ENCODE measurements at places on chromosomes 4 and X.
A peak's percentile ranks its signal among the peaks of the same experiment; 100 is the strongest.

DNA sequence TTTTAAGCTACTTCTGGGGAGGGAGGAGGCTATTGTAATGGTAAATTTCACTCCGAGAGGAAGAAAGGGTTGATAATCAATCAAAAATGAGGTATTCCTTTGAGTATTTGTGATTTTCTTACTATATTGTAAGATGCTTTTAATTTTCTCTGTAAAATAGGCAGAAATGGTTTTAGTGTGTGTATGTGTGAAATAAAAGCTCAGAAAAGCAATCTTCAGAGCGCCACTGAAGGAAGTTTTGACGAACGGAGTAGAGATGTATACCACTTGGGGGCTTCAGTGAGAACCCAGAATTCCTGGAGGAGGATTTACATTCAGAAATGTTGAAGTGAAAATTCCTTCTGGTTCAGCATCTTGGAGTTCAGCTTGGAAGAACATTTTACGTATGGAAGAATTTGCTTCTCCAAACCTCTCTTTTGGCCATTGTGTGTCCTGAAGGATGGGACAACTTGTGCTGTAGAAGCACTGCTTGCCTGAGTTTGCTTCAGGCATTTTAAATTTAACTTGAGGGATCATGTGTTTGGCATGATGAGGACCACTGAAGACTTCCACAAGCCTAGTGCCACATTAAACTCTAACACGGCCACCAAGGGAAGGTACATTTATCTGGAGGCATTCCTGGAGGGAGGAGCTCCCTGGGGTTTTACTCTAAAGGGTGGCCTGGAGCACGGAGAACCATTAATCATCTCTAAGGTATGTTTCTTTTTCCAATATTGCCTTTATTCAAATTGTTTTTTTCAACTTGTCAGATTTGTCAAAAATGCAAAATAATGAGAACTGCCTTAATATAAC, 695 bp downstream of the SHROOM3 start:
- no peak for DNase-seq

DNA sequence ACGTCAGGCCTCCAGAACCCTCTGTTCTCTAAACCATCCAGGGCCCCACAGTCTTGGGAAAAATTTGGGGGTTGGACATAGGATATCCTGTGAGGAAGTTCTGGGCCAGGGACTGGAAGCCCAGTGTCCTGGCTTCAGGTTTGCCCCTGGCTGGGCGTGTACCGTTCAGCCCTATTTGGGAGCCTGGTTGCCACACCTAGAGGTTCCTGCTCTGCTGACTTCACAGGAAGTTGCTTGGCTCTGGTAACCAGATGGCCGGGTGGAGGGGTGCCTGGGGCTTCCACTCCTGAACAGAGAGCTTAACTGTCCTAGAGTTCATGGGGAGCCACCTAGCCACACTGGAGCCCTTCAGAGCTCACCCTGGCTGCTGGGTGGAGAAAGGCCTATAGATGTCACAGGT, 1.1 kb downstream of the TAFAZZIN start:
- no peak for DNase-seq

DNA sequence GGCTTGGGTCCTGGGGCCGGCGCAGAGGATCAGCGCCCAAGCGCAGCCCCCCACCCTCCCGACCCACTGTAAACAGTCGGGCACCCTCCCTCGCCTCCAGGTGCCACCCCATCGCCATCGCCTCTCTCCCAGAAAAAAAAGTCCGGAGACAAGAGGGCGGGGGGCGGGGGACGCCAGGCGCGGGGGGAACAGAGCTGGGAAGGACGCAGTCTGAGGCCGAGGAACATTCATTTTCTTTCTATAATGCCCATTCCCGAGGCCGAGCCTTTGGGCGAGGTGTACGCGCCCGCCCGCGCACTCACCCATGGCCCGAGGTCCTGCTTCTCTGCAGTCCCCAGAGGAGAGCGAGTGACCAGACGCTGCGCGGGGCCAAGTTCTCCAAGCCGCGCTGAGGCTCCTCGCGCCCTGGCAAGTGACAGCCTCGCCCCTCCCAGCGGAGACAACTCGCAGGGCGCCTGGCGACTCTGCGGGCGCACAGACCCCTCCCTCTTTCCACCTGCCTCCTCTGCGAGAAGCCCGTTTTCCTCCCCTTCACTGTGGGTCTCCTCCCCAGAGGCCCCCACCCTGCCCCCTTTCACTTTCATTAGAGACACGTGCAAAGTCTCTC, 63.5 kb upstream of the WDR17 start:
- no peak for DNase-seq

DNA sequence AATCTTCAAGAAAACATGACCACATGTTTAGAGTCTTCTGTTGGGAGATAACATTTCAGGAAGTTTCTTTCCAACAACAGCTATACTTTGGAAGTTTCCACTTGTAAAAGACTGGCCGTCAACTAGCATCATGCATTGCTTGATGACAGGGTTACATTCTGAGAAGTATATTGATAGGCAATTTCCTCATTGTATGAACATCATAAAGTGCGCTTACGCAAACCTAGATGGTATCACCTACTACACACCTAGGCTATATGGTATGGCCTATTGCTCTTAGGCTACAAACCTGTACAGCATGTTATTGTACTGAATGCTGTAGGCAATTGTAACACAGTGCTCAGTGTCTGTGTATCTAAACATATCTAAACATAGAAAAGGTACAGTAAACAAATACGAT, 25.4 kb upstream of the CD40LG start:
- DNase-seq = no peak

GRCh38 chr4:181760560-181760959, 482.6 kb upstream of the TENM3 start:
- no peak for DNase-seq

DNA sequence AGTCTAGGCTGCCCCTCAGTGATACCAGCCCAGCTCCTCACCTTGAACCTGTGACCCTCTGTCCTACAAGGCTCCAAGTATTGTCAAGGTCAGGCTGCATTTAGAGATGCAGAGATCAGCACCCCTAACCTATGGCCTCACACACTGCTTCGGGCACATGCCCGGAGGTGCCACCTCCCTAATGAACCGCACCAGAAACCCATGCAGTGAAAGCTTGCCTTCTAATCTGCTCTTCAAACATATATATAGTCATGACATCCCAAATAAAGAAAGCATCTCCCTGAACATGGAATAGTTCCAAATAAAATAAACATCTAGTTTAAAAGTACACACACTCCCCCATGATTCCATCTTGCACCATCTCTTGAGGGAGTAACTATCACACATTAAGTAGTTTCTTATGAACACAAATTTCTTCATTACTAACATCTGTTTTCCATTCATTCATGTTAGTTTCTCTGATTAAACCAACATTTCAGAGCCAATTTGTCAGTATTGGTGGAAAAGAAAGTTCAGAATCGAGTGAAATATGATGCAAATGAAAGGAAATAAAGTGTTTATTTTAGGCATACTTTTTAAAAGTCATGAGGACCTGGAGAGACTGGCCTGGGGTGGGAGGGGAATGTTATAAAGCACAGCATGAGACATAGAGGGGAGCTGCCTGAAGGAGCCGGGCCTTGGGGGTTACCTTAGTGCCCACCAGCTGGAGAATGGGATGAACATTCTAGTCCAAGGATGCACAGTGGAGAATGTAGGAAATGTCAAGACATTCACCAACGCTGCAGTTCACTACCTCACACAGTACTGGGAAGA, 19.2 kb downstream of the CC2D2A start:
- no peak for DNase-seq

DNA sequence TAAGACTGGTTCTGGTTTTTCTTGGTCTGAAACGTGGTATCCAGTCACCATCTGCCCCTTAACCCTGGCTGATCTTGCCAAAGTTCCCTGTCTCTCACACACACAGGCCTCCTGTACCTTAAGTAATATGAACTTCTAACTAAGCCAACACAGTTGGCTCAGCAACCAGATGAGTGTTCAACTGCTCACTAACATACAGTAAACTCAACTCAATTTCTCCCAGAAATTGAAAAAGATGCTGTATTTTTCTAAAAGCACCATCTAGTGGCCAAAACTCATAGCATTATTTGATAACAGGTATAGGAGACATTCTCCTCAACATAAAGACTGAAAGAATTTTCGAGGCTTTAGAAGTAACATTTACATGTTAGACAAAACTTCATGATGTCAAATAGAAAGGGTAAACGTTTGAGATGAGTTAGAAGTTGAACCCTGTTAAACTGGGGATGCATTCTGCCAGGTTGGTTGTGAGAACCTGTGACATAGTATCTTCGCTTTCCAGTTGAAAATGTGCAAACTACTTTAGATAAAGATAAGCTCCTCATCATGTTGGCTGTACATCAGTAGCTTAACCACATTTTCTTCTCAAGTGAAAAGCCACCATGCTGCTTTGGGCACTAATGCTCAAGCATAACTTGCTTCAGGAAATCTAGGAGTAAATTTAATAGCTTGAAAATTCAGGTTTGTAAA, 31.2 kb downstream of the CCNI start:
- DNase-seq = peak; percentile 33

GRCh38 chr4:151718984-151719955, 41.5 kb downstream of the GATB start:
- no peak for DNase-seq

GRCh38 chr4:102642631-102643298, 118.0 kb downstream of the MANBA start:
- no peak for DNase-seq

DNA sequence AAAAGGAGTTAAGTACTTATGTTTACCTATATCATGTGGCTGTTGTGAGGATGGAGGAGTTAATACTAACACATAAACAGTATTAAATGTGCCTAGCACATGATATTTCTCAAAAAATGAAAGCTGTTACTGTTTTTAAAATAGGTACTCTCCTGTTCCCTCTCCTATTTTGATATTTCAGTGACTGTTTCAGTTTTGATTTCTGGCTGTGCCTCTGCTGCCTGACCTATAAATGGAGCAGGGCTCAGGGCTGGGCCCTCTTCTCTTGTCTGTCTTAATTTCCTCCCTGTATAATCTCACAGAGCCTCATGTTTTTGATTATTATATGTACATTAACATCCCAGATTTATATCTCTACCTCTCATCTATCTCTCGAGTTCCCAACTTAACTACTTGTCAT, 93.3 kb downstream of the UGT8 start:
- DNase-seq = no peak

DNA sequence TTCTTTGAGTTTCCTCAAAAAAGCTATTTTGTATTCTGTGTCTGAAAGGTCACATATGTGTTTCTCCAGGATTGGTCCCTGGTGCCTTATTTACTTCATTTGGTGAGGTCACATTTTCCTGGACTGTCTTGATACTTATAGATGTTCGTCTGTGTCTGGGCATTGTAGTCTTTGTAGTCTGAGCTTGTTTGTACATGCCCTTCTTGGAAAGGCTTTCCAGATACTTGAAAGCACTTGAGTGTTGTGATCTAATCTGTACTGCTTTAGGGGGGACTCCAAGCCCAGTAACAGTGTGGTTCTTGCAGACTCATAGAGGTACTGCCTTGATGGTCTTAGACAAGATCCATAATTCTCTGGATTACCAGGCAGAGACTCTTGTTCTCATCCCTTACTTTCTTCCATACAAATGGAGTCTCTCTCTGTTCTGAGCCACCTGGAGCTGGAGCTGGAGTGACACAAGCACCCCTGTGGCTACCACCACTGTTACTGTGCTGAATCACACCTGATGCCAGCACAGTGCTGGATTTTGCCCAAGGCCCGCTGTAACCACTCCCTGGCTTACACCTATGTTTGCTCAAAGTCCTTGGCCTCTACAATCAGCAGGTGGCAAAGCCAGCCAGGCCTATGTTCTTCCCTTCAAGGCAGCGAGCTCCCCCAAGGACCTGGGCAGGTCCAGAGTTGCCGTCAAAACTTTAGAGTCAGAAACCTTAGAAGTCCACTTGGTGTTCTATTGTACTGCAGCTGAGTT, 72.3 kb upstream of the EFHC2 start:
- no peak for DNase-seq

GRCh38 chr4:82352825-82353366, 20.9 kb downstream of the HNRNPD start:
- DNase-seq = no peak

DNA sequence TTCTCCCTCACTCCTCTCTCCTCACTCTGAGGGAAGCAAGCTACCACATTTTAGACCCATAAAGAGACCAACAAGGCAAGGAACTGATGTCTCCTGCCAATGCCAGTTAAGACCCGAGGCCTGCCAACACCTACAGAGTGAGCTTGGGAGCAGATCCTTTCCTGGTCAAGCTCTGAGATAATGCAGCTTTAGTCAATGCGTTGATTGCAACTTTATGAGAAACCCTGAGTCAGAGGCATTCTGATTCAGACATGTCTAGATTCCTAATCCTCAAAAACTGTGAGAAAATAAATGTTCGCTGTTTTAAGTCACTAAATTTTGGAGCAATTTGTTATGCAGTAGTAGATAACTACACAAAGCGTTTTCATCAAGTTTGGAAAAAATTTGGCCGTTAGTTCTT, 115.5 kb downstream of the JADE1 start:
- DNase-seq = no peak

GRCh38 chr4:69167300-69167699, 47.2 kb downstream of the UGT2B11 start:
- DNase-seq = no peak

GRCh38 chr4:94390804-94391410, 48.3 kb upstream of the HPGDS start:
- DNase-seq = no peak
